ENCODE measurements at places on chromosomes 7 and 10.

DNA sequence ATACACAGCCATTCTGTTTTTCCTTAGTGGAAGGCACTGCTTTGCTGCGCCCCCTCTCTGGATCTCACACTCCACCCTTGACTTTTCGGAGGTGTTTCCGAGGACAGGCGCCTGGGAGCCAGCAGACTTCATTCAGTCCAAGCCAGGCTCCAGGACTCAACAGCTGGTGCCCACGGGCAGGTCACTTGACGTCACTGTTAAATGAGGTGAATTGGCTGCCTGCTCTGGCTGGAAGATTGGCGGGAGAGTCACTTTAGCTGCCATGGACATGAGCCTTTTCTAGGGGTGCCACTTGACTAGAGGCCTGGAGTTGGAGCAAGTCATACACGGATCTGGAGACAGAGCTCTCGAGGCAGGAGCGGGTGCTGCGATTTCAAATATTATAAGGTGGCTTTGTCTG, 3.2 kb downstream of the HTRA1 start:
- no peak for DNase-seq

- no peak for DNase-seq
These were observed 115.4 kb upstream of the KLF6 start for GRCh38 chr10:3900391-3900790.

DNA sequence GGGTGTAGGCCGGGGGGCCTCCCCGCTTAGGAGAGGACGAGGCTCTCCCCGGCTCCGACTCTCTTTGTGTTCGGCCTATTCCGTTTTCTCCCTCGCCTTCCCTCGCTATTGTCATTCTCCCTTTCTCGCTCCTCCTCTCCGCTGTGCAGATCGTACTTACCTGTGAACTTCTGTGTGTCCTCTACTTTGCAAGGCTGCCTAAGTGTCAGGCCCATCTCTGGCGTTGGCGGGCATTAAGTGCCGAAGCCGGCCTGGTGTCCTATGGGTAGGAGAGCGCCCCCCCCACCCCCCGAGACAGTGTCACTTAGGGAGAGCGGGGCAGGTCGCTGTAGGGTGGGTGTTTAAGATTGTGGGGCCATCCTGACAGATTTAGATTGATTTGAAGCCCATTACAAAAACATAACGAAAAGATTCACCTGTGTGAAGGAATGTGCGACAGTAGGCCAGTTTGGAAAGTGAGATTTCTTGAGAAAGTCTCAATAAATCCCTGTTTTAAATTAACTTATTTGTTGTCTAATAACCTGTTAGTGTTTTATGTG, 579 bp downstream of the RBM33 start:
- peak; percentile 20 for DNase-seq

DNA sequence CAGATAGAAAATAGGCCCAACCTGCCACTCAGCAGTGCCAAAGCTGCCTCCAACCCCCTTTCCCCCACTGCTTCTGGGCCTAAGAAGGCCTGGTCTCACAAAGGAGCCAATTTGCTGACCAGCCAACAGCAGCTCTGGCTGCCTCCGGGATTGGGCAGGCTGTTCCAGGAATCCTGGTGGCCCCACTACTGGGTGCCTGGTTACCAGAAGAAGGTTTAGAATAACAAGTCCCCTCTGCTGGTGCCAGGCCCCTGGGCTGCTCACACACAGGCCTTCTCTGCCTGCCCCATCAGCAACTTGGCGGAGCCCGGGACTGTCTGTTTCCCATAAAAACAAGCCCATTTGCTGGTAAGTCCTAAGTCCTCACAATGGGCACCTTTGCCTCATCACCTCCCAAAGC, 1.2 kb downstream of the PHKG1 start:
- no peak for DNase-seq

GRCh38 chr7:46285878-46286277, 364.8 kb upstream of the IGFBP3 start:
- no peak for DNase-seq

- DNase-seq, result no peak
These were observed 251.9 kb upstream of the TCERG1L start for GRCh38 chr10:131563411-131563810.

- no peak for DNase-seq
These were observed 16.3 kb downstream of the TAX1BP1 start for GRCh38 chr7:27756298-27756697.

GRCh38 chr7:22864301-22864700, 41.7 kb upstream of the TOMM7 start:
- no peak for DNase-seq

- DNase-seq, result no peak
These were observed 82.4 kb upstream of the TRIL start for GRCh38 chr7:29040579-29040925.

GRCh38 chr7:1409555-1409954, 49.7 kb downstream of the MICALL2 start:
- DNase-seq, result no peak
